ENCODE measurements at places on chromosomes 16 and 17.
A peak's percentile ranks its signal among the peaks of the same experiment; 100 is the strongest.

- no peak for DNase-seq
Measured at GRCh38 chr17:35766903-35767510, 6.3 kb downstream of the C17orf50 start.

DNA sequence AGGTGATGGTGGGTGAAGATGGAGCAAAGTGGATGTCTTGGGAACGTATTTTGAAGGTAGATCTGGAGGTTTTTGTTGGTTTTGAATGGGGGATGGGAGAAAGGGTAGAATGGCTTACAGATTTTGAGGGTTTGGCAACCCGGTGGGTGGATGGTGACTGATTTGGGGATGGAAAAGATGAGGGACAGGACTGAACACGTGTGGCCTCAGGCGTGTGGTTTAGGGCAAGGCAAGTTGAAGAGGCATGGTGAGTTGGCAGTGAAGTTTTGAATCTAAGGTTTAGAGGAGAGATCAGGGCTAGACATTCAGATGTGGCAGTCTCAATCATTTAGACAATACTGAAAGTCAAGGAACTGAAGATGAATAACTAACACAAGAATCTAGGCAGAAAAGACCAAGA lies 5.0 kb upstream of the DCTPP1 start:
- DNase-seq, result no peak

DNA sequence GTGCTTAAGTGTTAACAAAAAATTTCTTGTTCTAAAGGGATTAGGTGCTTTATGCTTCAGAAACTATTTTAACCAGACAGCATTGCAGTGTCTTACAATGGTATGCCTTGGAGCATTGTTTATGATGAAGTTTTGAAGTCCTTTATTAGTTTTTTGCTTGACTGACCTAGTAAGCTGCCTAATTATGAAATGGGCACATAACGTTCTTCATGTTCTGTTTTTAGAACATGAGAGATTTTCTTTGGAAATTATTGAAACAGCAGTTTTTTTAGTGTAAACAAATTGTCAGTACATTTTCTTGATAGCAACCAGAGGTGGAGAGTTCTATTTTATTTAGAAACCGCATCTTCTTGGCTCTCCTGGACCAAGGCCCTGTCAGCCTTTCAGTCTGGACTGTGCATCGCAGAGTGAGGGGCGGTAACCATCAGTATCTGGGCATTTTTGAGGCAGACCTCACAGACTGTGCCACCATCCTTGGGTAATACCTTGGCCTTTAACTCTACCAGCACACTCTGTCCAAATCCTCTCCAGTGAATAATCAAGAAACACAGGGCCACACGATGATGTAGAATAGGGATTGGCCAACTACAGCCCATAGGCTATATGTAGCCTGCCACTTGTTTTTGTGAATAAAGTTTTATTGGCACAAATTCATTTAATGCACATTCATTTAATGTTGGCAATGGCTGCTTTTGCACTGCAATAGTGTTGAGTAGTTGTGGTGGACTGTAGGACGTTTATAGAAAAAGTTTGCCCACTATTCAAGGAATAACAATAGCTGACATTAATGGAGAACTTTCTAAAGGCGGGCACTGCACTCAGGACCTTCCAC lies 81.1 kb downstream of the VPS35L start:
- DNase-seq, result no peak

DNA sequence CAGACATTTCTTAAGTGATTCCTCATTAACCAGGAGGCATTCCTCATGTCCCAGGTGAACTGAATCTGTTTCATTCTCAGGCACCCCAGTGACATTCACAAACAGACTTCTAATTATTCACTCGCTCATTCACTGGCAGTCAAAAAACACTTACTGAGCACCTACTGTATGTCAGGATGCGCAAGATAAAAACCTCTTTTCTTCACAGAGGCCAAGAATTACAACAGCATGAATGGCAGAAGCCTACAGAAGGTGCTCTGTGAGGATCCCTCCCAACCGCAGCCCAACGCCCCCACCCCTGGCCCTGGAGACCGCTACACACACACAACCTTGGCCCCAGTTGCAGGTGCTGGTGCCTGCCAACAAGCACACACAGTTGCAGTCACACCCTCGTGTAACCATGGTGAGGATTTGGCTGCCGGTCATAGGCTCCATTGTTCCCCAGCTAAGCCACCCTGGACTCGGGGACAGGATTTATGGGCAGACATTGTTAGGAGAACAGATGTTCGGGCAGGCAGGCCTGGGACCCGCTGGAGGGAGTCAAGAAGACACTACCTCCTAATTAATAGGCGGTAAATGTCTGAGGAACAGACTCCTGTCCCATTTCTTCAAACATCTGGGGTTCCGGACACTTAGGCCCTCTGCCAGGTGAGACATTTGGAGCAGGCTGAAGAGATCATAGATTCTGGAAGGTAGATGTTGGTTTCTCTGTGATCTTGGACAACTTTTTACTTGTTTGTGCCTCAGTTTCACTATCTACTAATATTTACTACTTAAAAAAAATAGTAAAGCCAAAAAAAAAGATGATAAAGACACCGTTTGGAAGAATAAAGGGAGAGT lies 43.2 kb downstream of the CUEDC1 start:
- DNase-seq, result peak; percentile 90

- DNase-seq, result no peak
Measured at GRCh38 chr16:13702614-13703013, 217.3 kb upstream of the ERCC4 start.

DNA sequence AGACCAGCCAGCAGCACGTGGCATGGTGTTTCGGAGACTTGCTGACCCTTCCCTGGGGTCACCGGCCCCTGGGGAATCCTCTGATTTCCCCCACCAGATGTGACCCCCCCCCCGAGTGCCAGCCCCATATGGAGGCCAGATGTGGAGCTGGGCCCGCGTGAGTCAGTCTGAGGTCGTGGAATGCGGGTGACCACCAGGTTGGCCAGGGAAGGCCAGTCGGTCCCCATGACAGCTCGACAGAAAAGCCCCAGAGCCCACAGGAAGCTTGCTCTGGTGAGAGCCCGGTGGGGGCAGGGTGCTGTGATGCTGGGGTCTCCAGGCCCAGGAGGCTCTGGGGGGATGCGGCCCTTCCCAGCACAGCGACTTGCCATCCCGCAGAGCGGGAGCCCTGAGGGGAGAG lies 209.0 kb downstream of the NTN1 start:
- no peak for DNase-seq

GRCh38 chr17:61087024-61087423 lies 312.6 kb upstream of the TBX2 start:
- DNase-seq, result no peak

- no peak for DNase-seq
Measured at GRCh38 chr16:57042157-57043111, 49.9 kb upstream of the CPNE2 start.

DNA sequence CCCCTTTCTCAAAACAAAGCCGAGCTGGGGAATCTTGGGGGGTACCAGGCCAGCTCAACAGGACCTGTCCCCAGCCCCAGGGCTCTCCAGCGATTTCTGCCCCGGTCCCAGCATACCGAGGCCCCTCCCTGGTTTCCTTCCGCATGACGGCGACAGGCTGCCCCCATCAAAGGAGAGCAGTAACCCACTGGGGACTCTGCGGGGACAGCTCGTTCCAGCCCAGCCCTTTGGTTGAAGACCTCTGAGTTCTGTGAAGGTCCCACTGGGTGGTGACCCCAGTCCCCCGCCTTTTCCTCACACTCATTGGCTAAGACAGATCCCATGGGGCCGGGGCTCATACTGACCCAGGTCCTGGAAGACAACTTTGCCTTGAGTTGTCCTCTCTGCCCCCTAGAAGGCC lies 4.1 kb downstream of the SMTNL2 start:
- no peak for DNase-seq

GRCh38 chr17:61410141-61411010 lies 10.7 kb downstream of the TBX2 start:
- DNase-seq, result no peak

- no peak for DNase-seq
Measured at GRCh38 chr17:72715906-72716572, 376.4 kb downstream of the SLC39A11 start.

- DNase-seq, result no peak
Measured at GRCh38 chr16:22674832-22675191, 139.2 kb upstream of the HS3ST2 start.

GRCh38 chr16:54240271-54241129 lies 46.1 kb downstream of the IRX3 start:
- no peak for DNase-seq

DNA sequence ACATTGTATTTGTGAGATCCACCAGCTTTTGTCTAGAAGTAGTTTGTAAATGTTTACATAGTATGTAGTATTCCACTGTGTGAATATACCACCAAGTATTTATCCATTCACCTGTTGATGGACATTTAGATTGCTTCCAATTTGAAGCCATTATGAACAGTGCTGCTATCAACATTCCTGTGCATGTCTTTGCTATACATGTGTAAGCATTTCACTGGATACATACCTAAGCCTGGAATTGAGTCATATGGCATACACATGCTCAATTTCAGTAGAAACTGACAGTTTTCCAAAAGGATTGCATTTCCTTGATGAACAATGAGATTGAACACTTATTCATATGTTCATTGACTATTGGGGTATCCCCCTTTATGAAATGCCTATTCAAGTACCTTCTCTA lies 540.6 kb upstream of the SOX9 start:
- no peak for DNase-seq

- DNase-seq, result no peak
Measured at GRCh38 chr17:7593296-7593695, 3.4 kb upstream of the SOX15 start.

DNA sequence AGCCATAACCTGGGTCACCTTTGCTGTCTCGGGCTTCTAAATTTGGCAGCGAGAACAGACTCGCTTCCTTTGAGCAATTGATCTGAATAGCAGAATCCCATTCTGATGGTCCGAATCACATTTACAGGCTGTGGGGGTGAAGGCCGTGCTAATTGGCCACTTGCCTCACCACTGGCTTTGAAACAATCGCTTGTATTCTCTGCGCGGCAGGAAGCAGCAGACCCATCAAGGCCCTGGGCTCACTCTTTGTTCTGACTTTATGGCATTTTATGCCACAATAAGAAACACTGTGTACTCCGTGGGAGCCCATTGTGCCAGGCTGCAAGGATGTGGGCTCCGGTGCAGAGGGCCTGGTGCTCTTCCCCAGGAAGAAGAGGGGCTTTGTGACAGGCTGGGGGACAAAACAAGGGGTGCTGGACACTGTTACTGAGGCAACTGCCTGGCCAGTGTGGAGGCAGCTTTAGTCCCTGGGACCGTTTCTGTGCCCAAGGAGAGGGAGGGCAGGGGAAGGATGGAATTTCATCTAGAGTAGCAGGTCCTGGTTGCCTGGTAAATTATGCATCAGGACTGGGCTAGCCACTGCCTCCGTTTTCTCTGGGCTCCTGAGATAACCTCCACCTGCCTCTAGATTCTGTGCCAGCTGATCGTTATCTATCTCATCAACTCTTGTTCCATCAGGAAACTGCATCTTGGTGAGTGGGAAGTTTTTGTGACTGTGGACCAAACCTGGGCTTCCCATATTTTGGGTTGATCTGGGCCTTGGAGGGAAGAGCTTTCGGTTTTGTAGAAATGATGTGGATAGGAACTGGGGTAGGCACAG lies 78.5 kb downstream of the MRC2 start:
- peak; percentile 9 for DNase-seq

DNA sequence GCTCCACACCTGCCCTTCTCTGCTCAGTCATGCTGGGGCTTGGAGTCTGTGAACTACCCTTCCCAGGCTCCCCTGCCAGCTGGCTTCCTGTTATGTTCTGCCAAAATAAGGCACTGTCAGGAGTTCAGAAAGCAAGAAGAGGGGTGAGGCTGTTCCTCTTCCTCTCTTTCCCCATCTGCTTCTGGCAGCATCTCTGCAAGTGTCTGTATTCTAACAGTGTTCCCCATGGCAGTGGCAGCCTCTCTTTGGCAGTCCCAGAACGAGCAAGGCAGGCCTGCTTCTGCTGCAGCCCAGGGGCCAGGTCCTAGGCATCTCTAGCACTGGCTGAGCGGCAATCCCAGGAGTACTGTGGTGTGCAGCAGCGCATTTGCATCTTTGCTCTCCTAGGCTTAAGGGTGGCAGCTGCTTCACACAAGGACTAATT lies 219.1 kb downstream of the STX8 start:
- DNase-seq, result no peak

DNA sequence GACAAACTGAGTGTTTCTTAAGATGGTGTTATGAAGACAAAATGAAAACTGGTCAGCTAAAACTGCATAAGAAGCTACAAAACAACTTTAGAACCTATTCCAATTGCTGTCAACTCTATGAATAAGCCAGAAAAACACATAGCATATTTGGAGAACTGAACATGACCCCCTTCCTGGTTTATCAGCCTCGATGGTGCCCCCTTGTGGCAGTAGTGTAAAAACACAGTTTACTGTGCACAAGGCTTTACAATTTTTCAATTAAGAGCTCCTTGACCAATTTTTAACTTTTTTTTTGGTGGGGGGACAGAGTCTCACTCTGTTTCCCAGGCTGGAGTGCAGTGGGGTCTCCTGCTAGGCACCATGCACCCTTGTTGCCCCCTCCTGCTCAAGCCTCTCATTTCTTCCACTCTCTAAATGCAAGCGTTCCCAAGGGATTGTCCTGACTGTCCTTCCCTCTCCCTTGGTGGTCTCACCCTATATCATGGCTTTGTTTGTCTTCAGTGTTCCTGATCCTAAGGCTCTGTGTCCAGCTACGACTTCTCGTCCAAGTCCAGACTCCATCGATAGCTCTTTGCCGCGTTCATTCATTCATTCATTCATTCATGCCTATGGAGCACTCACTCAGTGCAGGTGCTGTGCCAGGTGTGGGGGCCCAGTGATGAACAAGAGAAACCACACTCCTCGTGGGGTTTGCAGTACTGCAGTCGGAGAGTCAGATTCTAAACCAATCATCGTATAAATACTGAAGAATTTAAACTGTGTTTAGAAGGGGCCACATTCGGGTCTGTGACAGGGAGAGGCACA lies 7.5 kb downstream of the EIF1 start:
- peak; percentile 65 for DNase-seq

GRCh38 chr16:85363881-85364280 lies 249.2 kb upstream of the GSE1 start:
- DNase-seq, result no peak

- DNase-seq, result no peak
Measured at GRCh38 chr16:84677017-84677803, 22.6 kb upstream of the USP10 start.

DNA sequence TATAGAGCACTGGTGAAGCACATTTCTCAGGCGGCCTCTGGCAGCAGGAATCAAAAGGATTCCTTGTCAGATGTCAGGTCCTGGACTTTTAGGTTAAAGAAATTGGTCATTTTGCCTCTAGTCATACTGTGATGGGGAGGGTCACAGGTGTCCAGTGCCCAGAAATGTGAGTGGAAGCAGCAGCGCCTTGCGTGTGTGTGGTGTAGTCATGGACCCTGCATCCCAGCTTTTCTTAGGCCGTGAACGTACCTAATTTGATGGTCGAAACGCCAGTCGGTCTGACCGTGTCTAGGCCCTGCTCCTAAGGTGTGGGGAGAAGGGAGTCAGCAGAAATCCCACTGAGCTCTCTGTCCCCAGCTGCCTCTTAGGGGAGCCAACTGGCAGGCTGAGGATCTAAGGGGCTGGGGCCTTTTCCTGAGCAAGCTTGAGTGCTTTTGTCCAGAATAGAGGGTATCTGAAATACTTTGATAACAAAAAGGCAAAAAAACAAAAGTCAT lies 32.0 kb downstream of the POLR3E start:
- no peak for DNase-seq

Data from NCI-H345 (cell line).